Peyer's patch (tissue), 4 donors: ENCODE measurements at places on chromosomes 13 and 19. TPM values are rescaled to one million over a fixed set of nuclear protein-coding genes. Genes with fewer than 3 reads are reported as not detected.

Gene PTGER1
- not detected for total RNA-seq

Gene ZNF763
- total RNA-seq, result 4.1 TPM

DNA sequence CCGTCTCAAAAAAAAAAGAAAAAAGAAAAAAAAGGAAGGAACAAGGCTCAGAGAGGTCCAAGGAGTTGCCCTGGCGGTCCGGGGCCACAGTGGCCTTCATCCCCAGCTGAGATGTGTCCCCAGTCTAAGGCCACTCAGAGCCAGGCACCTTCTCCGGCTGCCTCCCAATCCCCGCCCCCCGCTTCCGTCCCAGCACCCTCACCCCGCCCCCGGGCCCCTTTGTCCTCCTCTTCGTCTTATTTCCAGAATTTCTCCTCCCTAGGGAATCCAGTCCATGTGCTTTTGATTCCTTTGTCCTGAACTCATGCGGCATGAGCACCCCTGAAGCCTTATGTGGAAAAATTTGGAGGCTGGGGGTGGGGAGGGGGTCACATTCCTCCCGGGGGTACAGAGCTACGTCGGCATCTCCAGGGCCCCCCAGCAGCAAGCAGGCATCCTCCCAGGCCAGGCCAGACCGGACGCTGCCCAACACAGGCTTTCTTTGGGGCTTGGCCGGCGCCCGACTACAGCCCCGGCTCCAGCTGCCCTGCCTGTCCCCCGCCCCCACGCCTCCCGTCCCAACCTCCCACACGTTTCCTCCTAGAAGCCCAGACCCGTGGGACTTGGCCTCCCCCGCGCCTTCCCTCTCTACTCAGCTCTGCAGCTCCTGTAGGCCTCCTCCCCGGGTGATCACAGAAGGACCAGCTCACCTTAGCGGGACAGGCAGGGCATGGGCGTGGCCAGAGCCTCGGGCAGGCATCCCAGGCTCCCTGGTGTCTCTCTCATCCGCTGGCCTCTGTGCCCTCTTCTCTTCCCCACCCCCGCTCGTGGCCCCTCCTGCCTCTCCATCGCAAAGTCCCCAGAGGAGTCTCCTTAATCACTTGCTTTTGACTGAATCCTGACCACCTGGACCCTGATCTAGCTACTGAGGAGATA is 17.8 kb upstream of the ADGRE5 start:
- peaks cover 21% of the 10 kb centered on the region for H3K4me1 ChIP-seq
- peak; percentile 76 for DNase-seq

GRCh38 chr13:30354493-30355383 is 47.4 kb upstream of the KATNAL1 start:
- H3K27ac ChIP-seq, result no peak overlapping the region
- no peaks in the 10 kb centered on the region for H3K4me1 ChIP-seq
- DNase-seq, result no peak
- no peaks in the 10 kb centered on the region for H3K27me3 ChIP-seq
- no peaks in the 10 kb centered on the region for H3K36me3 ChIP-seq

DNA sequence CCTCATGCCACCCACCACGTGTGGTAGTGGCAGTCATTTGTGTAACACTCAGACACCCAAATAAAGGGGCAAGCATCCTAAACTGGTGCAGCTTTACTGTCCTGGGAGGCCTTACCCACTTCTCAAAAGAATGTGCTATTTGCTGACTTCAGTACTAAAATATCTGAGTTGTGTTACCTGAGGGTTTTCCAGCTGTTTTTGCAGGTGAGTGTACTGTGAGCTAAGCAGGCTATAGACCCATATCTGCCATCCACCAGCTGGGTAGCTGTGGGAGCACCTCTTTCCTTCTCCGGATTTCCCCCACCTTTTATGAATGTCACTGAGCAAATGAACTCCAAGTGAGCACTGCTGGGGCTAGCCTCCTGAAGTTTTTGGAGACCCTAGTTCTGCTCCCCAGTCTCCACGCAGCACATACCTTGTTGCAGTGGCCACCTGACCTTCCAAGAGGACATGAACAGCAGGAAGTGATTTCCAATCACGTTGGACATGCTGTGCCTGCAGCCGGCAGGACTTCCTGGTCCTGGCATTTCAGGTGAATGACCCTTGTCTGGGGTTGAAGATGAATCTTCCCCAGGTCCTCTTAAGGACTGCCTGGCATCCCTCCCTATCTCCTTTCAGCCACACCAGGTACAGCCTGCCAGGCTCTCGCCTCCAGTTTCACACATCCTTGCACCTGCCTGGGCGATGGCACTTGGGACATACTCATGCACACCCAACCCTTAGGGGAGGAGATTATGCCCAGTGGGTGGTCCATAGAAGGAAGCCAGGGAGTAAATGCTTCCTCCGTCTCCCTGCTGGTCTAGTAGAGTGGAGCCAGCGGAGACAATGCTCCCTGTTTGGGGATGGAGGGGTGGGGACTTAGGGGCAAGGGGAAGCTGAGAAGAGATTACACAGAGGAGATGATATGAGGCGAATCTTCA is 109.5 kb upstream of the SPATA13 start:
- no peaks in the 10 kb centered on the region for H3K4me1 ChIP-seq
- no peak overlapping the region for H3K27ac ChIP-seq
- no peaks in the 10 kb centered on the region for H3K36me3 ChIP-seq
- no peak for DNase-seq
- no peak overlapping the region for H3K4me3 ChIP-seq
- no peaks in the 10 kb centered on the region for H3K27me3 ChIP-seq

- H3K4me1 ChIP-seq, result no peaks in the 10 kb centered on the region
- H3K27me3 ChIP-seq, result no peaks in the 10 kb centered on the region
- no peak overlapping the region for H3K4me3 ChIP-seq
- no peak overlapping the region for H3K27ac ChIP-seq
- DNase-seq, result no peak
- H3K36me3 ChIP-seq, result no peaks in the 10 kb centered on the region
These were observed 581.3 kb downstream of the DACH1 start for GRCh38 chr13:71285700-71286099.

DNA sequence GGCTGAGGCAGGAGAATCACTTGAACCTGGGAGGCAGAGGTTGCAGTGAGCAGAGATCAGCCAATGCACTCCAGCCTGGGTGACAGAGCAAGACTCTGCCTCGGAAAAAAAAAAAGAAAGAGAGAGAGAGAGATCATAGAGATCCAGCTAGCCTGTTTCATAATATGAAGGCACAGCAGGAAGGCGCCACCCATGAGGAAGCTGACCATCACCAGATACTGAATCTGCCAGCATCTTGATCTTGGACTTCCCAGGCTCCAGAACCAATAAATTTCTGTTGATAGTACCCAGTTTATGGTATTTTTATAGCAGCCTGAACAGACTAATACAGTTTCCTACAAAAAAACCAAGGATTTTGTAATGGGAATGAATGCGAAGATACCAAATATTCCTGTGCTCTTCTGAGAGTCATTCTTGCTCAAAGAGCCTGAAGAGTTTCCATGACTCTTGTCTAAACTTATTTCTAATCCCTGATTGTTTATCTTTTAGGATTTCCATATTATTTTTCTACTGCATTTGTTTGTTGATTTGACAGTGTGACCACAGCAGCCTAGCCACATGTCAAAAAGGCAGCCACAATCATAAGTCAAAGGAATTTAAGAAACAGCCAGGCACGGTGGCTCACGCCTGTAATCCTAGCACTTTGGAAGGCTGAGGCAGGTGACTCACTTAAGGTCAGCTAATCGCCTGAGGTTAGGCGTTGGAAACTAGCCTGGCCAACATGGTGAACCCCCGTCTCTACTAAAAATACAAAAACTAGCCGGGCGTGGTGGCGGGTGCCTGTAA is 37.7 kb upstream of the PDCD5 start:
- H3K27ac ChIP-seq, result no peak overlapping the region
- no peaks in the 10 kb centered on the region for H3K4me1 ChIP-seq
- H3K4me3 ChIP-seq, result no peak overlapping the region
- no peak for DNase-seq
- no peaks in the 10 kb centered on the region for H3K27me3 ChIP-seq

- no peaks in the 10 kb centered on the region for H3K4me1 ChIP-seq
- H3K36me3 ChIP-seq, result no peaks in the 10 kb centered on the region
- H3K27ac ChIP-seq, result no peak overlapping the region
- H3K4me3 ChIP-seq, result no peak overlapping the region
- no peak for DNase-seq
These were observed 368.5 kb upstream of the ZNF507 start for GRCh38 chr19:31976775-31977536.

DNA sequence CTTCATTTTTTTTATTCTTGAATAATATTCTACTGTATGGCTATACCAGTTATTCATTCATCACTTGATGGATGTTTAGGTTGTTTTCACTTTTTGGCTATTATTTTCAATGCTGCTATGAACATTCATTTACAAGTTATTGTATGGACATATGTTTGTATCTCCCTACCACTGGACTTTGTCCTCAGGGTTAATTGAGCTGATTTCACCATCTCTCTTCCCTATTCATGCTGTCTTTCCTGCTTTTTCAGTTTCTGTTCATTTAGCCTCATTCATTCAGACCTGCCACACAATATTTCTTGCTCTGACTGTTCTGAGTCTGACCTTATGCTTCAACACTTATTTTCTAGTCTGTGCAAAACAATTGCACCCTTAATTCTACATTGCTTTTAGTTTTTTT is 12.3 kb upstream of the C1QTNF9B start:
- H3K4me3 ChIP-seq, result no peak overlapping the region
- no peaks in the 10 kb centered on the region for H3K36me3 ChIP-seq

DNA sequence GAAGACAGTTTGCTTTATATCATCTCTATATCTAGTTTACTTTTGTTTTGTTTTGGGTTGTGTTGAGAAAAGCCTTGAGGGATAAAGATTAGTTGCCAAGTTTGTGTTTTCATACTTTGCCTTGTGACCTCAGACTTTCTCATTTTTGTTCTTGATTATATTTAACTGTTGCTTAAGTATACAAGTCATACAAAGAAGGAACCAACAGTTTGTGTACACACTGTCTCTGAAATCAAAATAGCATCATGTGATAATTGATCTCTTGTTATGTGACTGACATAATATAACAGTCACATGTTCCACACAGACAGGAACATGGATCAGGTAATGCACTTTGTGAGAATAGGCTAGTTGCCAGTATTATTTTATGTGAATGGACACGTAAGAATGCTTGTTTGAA is 70.8 kb downstream of the SHISA2 start:
- H3K36me3 ChIP-seq, result no peaks in the 10 kb centered on the region
- H3K27ac ChIP-seq, result no peak overlapping the region
- no peak overlapping the region for H3K4me3 ChIP-seq
- no peaks in the 10 kb centered on the region for H3K27me3 ChIP-seq
- H3K4me1 ChIP-seq, result no peaks in the 10 kb centered on the region
- no peak for DNase-seq

DNA sequence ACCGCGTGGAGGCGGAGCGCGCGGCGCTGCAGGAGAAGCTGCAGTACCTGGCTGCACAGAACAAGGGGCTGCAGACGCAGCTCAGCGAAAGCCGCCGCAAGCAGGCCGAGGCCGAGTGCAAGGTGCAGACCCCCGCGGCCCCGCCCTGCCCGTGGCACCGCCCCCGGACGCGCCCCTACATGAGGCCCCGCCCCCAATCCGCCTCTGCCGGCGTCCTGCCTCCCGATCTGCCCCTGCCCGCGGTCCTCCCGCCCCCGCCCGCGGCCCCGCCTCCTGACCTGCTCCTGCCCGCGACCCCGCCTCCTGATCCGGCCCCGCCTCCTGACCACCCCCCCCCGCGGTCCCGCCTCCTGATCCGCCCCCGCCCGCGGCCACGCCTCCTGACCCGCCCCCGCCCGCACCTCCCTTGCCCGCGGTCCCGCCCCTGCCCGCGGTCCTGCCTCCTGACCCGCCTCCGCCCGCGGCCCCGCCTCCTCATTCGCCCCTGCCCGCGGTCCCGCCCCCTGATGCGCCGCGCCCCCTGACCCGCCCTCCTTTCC is 11.7 kb downstream of the PRR36 start:
- peak; percentile 67 for DNase-seq
- H3K4me1 ChIP-seq, result peaks cover 23% of the 10 kb centered on the region
- no peaks in the 10 kb centered on the region for H3K27me3 ChIP-seq

- no peak for DNase-seq
- no peaks in the 10 kb centered on the region for H3K36me3 ChIP-seq
These were observed 63.7 kb upstream of the MRI1 start for GRCh38 chr19:13700621-13701020.

GRCh38 chr13:49527123-49527522 is 31.4 kb downstream of the PHF11 start:
- H3K27me3 ChIP-seq, result no peaks in the 10 kb centered on the region
- DNase-seq, result no peak
- no peak overlapping the region for H3K4me3 ChIP-seq
- H3K36me3 ChIP-seq, result peaks cover 35% of the 10 kb centered on the region

- H3K4me3 ChIP-seq, result no peak overlapping the region
- no peak for DNase-seq
- no peaks in the 10 kb centered on the region for H3K27me3 ChIP-seq
- H3K27ac ChIP-seq, result no peak overlapping the region
- no peaks in the 10 kb centered on the region for H3K36me3 ChIP-seq
These were observed 64.9 kb upstream of the HTR2A start for GRCh38 chr13:46961719-46962118.
